ENCODE measurements at places on chromosomes 2 and 18.
A peak's percentile ranks its signal among the peaks of the same experiment; 100 is the strongest.

- no peak for DNase-seq
These were observed 144.0 kb upstream of the VRK2 start for GRCh38 chr2:57902578-57902977.

DNA sequence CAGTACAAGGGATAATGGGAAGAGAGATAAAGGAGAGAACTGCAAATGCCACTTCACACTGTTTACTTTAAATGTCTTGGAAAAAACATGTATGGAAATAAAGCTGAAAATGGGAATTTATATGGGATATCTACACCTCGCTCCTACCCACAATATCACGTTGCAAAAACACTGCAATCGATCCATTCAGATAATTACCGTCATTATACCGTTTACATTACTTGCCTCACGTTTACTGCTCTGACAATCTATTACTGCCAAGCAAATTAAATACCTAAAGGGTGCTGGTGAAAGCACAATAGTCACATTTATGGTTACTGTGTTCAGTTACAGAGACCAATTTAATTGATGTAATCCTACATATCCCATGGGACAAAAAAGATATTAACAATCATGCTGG, 214.7 kb upstream of the LYPD1 start:
- no peak for DNase-seq

GRCh38 chr2:204988836-204989235, 443.6 kb downstream of the PARD3B start:
- peak; percentile 42 for DNase-seq

- no peak for DNase-seq
These were observed 20.8 kb upstream of the FIGN start for GRCh38 chr2:163756588-163756987.

- no peak for DNase-seq
These were observed 10.0 kb downstream of the SLC40A1 start for GRCh38 chr2:189570570-189571031.

DNA sequence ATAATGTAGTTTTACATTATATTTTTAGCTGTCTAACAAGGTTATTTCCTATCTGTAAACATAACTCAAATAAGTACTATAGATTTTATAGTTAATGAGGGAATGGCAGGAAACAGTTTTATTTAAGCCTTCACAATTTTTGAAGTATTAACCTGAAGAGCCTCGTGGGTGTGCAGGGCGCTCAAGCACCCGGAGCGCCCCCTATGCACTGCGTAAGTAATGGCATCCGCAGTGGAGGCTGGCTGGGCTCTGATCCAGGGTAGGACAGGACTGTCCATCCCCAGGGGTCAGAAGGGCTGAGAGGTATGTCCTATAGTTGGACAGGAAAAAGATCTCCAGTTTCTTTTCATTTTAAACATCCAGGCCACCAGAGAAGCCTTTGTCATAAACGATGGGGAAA, 8.2 kb upstream of the GBX2 start:
- DNase-seq: peak; percentile 35

- no peak for DNase-seq
These were observed 361.9 kb downstream of the CYRIA start for GRCh38 chr2:16303761-16304160.

DNA sequence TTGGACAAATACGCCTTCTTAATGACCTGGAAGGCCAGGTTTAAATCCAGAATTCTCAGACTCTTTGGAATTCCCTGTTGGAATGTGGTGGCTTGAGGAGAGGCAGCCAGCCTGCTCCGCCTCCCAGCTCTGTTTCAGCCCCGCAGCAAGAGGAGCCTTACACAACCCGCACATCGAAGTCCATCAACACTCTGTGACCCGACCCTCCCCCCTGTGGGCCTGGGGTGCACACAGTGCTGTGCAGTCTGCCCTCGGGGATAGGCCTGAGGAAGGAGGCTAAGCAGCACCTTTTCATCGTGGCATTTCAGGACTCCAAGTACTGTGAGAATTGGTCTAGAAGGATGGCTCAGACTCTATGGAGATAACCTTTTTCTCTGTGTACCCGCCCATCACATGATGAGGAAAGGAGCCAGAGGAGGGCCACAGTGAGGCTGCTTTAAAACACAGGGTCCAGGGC, 73.7 kb downstream of the GREB1L start:
- DNase-seq: no peak

GRCh38 chr2:120575966-120576365, 159.7 kb upstream of the GLI2 start:
- no peak for DNase-seq

GRCh38 chr2:113091231-113091896, 23.6 kb downstream of the IL1F10 start:
- no peak for DNase-seq

DNA sequence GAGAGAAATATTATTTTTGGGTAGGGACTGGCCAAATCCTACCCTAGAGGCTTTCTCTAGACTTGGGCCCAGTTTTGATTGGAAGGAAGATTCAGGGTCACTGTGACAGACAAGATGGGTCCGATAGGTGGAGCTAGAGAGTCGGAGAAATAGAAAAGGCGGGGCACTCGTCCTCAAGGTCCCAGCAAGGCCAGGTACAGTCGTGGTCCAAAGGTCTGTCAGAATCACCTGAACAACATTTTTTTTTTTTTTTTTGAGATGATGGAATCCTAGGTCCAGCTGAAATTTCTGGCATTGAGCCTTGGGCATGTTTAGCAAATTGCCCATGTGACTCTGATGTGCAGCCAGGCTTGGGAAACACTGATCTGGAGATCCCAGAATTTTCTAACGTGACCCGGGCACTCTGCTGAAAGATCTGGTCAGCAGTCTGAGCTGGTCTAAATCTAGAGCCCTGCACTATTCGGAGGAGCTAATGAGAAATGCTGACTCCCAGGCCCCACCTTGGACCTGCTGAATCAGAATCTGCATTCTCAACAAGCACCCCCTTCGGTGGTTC, 23.0 kb upstream of the NTSR2 start:
- DNase-seq: peak; percentile 92

- peak; percentile 3 for DNase-seq
These were observed 71.1 kb downstream of the MGAT5 start for GRCh38 chr2:134324947-134325346.

DNA sequence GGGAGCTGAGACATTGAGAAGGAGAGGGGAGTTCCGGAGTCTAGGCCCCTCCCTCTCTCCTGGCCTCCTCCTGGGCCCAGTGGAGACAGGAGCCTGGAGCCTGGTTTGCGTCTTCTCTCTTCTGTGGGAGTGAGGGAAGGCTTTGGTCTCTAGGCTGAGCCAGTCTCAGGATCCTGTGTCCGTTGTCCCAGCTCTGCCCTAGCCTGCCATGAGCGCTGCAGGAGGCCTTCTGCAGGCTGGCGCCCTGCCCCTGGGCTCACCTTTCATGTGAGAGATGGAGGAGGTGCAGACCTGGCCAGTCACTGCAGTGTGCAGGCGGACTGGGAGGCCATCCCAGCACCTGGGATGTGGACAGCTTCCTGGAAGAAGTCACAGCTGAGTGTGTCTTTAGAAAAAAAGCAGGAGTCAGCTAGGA, 8.7 kb downstream of the IMPA2 start:
- no peak for DNase-seq

GRCh38 chr2:97747285-97747684, 33.9 kb downstream of the ZAP70 start:
- DNase-seq: peak; percentile 57

DNA sequence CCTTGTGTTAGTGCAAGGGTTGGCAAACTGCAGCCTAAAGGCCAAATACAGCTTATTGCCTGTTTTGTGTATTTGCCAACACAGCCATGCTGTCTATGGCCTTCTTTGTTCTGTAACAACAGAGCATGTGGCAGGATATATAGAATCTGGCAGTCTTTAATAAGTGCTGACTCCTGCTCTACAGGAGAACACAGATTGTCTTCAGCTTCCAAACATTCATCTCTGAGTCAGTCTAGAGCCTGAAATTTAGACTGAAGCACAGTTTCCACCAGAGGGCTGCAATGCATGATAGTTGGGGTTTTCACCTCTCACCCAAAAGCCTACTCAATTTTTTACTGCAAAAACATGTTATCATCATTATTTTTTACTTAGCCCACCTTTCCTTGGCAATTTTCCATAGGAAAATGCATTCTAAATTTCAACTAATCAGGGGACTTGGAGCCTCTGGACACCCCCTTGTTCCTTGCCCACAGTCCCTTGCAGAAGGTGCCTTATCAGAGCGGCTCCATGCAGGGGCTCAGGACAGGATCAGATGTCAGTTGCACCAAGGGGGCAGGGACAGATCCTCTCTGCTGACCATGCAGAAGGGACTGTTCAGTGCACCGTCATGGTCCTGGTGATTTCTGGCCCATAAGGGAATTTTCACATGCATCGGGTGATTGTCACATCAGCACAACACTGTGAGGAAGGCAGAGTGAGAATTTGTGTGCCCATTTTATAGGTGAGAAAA, 12.4 kb downstream of the IL37 start:
- DNase-seq: no peak

DNA sequence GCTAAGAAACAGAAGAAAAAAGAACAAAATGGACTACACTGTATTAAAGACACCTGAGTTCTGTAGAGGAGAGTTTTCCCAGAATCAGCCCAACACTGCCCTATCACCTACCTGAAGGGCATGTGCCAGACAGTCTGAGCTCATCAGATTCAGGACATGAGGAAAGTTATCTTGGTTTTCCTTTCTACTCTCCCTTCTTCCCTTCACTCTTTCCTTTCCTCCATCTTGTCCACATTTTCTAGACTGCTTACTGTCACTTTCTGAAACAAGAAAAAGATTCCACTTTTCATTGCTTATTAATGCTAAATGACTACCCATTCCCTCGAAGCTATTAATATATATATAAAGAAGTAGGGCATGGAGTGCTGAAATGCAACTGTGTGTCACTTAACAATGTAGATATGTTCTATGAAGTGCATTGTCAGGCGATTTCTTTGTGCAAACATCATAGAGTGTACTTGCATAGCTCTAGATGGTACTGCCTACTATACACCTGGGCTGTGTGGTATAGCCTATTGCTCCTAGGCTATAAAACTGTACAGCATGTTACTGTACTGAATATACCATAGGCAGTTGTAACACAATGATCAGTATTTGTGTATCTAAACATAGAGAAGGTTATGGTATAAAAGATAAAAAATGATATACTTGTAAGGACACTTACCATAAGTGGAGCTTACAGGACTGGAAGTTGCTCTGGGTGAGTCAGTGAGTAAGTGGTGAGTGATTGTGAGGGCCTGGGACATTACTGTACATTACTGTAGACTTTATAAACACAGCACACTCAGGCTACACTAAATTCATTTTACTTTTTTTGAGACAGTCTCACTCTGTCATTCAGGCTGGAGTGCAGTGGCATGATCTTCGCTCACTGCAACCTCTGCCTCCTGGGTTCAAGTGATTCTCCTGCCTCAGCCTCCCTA, 145.5 kb upstream of the ITGA6 start:
- DNase-seq: no peak

DNA sequence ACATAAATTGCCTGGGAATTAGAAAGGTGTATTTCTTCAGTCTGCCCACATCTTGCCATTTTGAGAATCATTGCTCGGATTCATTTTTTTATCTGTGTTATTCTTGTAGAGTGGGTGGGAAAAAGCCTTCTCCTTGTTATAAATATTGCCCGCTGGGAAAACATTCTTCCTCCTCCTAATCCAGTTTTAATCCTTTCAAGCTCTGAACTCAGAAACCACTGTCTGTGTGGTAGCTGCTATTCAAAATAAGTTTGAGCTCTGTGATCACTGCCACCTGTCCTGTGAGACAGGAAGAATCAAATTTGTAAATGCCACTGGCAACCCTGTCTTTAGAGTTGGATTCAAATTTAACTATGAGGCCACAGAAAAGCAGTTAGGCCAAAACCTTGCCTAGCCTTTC, 1875.2 kb upstream of the PIK3C3 start:
- DNase-seq: no peak

- DNase-seq: no peak
These were observed 135.7 kb downstream of the DIS3L2 start for GRCh38 chr2:232097260-232097659.
